ENCODE measurements at places on chromosomes 4 and X. TPM values are rescaled to one million over a fixed set of nuclear protein-coding genes. Genes with fewer than 3 reads are reported as not detected.

- no peak for DNase-seq
Observed at GRCh38 chrX:55582447-55582846, 40.8 kb upstream of the FOXR2 start.

DNA sequence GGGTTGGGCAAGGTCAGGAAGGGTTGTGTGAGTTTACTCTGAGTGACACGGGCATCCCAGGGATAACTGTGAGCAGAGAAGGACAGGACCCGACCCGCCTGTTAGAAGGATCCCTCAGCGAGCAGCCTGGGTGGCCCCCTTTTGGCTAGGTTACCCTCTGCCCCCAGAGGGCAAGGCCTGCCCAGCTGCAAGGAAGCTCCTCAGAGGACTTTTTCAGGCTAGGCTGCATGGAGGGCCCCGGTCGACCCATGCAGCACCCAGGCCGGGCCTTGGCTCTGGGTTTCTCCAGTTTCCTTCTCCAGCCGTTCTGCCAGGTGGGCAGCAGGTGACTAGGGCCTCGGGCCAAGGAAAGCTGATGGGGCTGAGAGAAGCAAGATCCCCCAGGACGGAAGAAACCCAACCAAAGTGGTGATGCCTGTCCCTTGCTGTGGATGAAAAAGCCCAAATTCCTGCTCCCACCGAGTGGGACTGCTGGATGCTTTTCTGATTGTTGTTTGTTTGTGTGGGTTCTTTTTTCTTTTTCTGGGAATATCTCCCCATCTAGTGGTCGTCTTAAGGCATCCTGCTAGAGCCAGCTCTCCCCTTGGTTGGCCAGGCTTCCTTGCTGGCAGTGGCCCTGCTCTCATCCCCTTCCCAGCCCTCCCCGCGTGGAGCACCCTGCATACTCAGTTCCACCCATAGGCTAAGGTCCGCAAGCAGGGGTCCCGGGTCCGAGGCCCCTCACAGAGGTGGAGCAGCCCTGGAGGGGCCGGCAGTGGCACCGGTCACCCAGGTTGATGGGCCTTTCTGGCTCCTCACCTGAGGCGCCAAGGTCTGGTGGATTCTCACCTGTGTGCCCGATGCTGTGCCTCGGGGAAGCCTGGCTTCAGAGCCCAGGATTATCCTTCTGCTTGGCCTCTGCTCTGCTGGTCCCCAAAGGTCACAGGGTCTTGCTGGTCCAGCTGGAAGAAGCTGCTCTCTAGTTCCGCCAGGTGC lies 1.8 kb downstream of the ZFP92 start:
- peak; percentile 19 for DNase-seq

The NSDHL gene
- 17.9 TPM for total RNA-seq

The PRSS12 gene
- total RNA-seq, result 8.1 TPM

- DNase-seq, result peak; percentile 76
Observed at GRCh38 chr4:57426779-57427395, 316.7 kb upstream of the IGFBP7 start.

DNA sequence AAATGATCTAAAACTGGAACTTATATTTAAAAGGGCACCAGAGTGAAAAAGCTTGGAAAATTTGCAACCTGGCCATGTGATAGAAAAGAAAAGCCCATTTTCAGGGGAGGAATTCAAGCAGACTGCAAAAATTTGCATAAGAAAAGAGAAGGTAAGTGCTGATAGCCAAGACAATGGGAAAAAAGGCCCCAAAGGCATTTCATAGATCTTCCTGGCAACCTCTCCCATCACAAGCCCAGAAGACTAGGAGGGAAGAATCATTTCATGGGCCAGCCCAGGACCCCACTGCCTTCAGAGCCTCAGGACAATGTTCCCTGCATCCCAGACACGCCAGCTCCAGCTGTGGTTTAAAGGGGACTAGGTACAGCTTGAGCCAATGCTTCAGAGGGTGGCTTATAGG lies 887.3 kb upstream of the DIAPH2 start:
- DNase-seq, result no peak

The RHOXF2 gene
- total RNA-seq, result not detected

The FRG2 gene
- 0.05 TPM for total RNA-seq

GRCh38 chrX:135484641-135485289 lies 35.7 kb upstream of the INTS6L start:
- DNase-seq, result peak; percentile 63

DNA sequence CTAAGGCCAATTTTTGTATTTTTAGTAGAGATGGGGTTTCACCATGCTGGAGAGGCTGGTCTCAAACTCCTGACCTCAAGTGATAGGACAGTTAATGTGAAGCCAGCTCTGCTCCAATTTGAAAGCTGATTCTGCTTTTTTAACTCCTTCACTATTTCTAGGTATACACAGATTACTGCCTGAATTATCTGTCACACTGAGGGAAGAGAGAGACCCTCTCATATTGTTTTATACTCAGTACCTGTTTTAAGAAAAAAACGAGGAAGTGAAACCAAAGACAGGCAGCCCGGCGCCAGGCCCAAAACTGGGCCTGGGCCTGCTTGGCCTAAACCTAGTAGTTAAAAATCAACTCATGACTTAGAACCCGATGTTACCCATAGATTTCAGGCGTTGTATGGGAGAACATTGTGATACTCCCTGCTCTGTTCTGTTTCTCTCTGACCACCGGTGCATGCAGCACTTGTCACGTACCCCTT lies 1601.5 kb upstream of the PCDH10 start:
- no peak for DNase-seq

GRCh38 chrX:39421006-39421405 lies 619.7 kb downstream of the MID1IP1 start:
- DNase-seq, result peak; percentile 0

The IDUA gene
- total RNA-seq, result 6.1 TPM

Measured in SK-MEL-5 (cell line).